GM04504 (cell line): ENCODE measurements at places on chromosomes 2 and 18.

DNA sequence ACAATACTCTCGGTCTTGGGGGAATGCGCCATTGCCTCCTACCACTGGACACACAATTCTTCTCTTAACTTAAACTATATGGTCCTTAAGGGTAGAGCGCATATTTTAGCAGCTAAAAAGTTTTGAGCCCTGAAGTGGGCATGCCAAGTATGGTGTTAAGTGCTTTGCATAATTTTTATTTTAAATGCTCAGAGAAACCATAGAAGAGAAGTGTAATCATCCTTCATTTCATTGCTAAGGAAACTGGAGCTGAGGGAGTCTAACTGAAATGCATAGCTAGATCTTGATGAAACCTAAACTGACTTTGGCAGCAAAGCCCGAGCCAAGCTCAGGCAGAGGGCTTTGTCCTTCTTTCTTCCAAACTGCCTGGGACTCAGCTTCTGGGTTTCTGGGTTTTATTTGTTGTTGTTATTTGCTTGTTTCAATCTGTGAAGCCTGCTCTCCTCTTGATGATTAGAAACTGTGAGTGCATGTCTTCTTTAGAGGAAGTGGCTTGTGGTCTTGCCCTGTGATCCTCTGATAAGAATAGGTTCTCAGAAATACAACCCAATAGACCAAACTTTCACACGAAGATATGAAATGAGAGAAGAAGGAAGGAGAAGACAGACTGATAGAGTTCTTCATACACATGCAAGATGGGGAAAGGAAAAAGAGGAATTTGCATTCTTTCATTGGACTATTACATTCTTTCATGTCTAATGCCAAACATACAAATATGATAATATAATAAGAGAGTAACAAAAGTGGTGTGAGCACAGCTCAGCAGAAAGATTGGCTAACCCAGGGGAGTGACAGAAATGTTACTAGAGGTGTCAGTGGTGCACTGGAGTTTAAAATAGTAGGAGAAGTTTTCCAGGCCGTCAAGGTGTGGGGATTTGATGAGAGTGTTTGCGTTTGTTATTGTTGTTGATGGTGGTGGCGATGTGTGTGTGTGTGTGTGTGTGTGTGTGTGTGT lies 7.5 kb upstream of the RNF144A start:
- DNase-seq: no peak

GRCh38 chr2:71927757-71928715 lies 219.6 kb downstream of the CYP26B1 start:
- no peak for DNase-seq

- DNase-seq: no peak
These were observed 43.0 kb downstream of the EMILIN2 start for GRCh38 chr18:2889761-2890192.

DNA sequence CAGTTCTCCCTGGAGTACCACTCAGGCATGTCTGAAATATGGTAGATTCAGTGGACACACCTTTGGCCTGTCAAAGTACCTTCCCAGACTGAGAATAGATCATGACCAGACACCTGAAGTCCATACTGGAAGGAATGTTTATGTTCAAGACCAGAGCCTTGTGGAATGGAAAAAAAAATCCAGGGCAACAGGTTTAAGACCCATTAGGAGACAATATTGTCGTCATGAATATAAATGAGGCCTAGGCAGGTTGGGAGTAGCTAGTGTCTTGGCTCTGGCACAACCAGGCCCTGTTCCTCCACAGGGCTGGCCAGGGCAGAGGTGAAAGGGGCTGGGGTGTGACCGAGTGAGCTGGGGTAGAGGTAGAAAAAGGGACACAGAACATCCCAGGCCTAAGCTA lies 13.2 kb upstream of the ATRAID start:
- no peak for DNase-seq

GRCh38 chr2:71224935-71225334 lies 2.0 kb downstream of the PAIP2B start:
- no peak for DNase-seq

DNA sequence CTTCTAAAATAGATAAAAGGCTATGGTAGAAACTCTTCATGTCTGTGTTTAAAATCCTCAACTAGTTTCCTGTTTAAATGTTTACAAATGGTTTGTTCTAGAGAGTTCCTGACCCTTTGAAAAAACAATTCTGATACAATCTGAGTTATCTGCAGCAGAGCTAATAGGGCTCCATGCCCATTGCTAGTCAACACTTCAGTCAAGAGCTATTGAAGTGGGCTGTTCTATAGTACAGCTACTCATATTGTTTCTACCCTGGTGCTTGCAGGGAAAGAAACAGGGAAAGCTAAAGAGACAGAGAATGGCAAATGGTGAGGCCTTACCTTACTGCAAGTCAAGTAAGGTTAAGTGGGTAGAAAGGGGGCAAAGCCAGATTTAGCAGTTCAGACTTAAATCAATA lies 112.3 kb upstream of the CAVIN2 start:
- no peak for DNase-seq

DNA sequence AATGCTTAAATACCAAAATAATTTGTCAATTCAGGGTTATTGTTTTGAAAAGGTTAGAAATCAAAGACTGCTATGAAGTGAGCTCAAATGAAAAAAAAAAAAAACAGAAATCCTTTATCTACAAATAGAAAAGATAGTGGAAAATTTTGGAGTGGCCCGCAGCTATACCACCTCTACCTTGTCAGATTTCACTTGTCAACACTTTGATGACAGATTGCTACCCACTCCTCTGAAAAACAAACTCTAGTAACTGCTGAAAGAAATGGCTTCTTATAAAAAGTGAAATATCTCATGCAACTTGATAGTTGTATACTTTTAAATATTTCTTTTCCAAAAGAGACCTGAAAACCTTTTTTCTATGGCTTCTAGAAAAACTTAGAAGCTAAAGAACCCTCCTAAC lies 84.5 kb downstream of the WDPCP start:
- no peak for DNase-seq

GRCh38 chr18:44783371-44783770 lies 102.7 kb downstream of the SETBP1 start:
- no peak for DNase-seq
